ENCODE measurements at places on chromosomes 1 and 21. TPM values are rescaled to one million over a fixed set of nuclear protein-coding genes. Genes with fewer than 3 reads are reported as not detected.

DNA sequence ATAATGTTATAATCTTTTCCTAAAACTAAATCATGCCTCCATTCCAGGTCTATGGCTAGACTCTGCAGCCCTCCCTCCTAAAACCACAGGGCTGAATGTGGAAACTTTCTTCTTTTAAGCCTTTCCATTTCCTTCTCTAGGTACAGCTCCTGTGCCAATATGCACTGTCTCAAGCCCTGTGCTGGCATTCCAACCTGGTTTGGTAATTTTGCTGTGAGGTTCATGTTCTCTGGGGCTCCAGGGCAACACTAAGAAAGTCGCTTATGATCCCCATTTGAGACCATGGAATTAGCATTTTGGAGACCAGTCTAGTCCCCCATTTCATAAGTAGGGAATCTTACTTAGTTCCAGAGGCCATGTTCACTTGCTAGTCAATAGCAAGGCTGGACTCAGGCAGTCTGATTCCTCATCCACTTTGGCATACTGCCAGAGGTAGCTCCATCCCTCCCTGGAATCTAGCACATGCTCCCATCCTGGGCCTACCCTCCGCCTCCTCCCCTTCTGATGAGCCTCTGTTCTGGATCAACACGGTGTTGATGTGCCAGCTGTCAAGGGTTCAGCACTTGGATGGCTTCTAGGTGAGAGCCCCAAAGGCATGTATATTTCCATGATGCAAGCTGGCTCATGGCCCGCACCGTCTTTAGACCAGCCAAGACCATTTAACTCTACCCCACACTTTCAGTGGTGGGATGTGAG is 36.5 kb downstream of the ZMYND12 start:
- DNase-seq, result no peak

DNA sequence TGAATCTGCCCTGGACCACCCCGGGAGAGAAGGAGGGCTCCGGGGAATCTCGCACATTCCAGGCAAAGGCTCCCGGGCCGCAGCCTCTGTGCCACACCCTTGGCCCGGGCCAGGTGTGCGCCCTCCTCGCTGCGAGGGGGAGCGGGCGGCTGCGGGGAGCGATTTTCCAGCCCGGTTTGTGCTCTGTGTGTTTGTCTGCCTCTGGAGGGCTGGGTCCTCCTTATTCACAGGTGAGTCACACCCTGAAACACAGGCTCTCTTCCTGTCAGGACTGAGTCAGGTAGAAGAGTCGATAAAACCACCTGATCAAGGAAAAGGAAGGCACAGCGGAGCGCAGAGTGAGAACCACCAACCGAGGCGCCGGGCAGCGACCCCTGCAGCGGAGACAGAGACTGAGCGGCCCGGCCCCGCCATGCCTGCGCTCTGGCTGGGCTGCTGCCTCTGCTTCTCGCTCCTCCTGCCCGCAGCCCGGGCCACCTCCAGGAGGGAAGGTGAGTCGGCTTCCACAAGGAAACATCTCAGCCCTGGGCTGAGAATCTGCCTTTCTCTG is at the start of gene LAMC2:
Gene LAMC2 (plus strand): TSS at position 324 of the 550 bp plus-strand sequence. CDS start 89 bp downstream, at position 413.
- peak; percentile 85 for DNase-seq

PRR9 gene
- not detected for total RNA-seq

SYT11 gene
- 3.3 TPM for total RNA-seq

PARP1 gene
- 103 TPM for total RNA-seq

DNA sequence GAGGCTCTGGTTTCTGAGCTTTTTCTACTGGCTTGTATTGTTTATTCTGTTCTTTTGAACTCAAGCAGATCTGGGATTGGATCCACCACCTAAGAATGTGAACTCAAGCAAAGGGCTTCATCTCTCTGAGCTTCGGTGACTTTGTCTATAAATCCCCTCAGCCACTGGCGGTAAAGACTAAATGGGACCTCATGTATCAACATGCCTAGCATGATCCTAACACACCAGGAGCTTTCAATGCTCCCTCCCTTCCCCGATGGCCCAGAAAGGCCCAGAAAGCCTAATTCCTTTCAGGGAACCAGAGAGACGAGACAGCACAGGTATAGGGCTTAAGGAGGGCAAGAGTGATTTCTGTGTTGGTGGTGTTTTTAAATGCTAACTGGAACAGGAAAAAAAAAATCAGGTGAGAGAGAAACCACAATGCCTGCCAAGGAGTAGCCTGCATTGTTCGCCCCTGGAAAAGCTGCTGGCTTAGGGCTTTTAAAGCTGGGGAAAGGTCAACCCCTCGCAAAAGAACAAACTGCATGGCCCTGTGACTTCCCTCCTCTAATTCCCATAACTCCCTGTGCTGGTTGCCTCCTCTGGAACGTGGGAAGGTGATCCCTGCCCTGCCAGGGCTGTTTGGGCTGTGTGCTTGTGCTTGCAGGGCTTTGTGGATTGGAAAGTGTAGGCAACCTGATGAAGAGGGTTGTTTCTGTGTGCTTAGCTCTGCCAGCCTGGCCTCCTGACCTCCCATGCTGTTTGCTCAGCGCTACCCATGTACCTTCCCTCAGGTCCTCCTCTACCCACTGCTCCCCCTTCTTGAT is 147.0 kb downstream of the PLPP3 start:
- DNase-seq, result peak; percentile 54

DNA sequence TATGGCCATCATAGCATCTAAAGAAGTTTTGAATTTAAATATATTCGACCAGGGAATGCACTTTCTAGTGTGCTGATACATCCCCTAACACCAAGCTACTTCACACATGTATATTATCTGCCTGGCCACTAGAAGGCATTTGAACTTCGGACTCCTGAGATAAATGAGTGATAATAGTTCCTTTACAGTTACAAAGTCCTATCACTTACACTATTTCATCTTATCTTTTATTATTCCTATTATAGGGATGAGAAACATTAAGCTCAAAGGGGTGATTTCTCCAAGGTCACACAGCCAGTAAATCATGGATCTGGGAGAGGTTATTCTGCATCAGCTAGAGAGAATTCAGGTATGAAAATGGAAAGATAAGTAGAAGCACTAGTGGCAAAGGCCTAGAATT is 40.3 kb downstream of the GPATCH2 start:
- no peak for DNase-seq

NEGR1 gene
- total RNA-seq, result 8.1 TPM

DNA sequence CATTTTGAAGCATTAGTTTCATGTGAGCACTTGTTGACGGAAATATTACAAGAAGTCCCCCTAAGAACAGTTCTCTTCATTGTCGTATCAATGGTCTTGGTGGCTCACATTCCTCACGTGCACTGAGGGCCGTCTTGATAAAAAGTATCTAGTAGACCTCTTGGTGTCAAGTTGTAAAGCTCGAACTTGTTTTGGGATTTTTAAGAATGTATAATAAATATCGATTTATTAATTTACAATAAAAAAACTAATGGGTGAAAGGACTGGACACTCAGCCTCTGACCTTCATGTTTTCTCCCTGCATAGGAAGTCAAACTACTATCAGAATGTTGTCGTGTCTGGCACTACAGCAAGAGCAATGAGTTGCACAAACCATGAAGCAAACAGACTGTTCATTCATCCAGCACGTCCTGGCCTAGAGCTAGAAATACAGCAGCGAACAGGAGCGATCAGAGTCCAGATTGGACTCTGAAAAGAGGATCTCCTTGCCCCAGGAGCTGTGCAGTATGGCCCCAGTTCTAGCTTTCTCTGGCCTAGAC is 319.2 kb downstream of the SMYD3 start:
- no peak for DNase-seq

GRCh38 chr1:233668146-233668724 is 54.3 kb downstream of the KCNK1 start:
- no peak for DNase-seq

GRCh38 chr1:3907031-3907534 is 7.0 kb upstream of the C1orf174 start:
- no peak for DNase-seq

OPRD1 gene
- total RNA-seq, result not detected

DNA sequence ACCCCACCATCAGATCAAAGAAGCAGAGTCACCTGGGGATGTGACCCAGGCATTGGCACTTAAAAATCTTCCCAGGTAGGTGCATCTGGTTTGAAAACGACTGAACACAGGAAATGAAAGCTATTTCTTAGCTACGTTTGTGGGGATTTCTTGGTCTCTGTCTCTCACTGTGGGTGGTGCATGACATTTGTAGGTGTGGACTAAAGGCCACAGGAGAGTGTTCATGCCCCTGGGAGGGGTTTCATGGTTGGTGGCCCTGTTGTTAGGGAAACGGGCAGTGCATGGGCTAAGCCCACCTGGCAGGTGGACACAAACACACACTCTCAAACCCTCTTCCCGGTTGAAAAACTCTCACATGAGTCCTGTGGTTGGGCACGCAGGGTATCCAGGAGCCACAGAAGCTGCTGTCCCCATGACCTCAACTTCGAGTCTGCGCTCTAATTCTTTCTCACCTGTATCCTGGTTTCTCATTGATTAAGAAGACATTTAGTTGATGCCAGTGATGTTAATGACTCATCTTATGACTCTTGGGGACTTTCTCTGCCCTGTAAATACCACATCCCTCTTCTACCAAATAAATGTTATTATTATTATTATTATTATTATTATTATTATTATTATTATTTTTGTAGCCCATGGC is 119.4 kb downstream of the MRPS6 start:
- no peak for DNase-seq

DNA sequence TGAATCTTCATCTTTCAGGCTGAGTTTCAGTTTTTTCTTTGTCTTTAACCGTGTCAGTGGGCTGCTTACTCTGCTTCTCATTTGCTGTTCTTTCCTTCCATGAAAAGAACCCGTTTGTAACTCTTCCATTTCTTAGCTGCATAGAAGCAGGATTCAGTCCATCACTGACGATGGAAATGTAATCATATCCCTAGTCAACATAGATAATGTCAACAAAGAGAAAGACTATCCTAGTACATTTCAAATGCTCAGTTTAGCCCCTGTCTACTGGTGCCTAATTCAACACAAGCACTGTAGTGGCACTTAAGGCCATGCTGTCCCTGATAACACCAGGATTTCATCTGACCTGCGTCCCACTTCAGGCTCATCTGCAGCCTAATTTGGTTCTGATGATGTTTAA is 376 bp downstream of the GBP1 start:
- peak; percentile 20 for DNase-seq

- no peak for DNase-seq
Observed at GRCh38 chr1:183986941-183987340, 50.6 kb downstream of the COLGALT2 start.

DNA sequence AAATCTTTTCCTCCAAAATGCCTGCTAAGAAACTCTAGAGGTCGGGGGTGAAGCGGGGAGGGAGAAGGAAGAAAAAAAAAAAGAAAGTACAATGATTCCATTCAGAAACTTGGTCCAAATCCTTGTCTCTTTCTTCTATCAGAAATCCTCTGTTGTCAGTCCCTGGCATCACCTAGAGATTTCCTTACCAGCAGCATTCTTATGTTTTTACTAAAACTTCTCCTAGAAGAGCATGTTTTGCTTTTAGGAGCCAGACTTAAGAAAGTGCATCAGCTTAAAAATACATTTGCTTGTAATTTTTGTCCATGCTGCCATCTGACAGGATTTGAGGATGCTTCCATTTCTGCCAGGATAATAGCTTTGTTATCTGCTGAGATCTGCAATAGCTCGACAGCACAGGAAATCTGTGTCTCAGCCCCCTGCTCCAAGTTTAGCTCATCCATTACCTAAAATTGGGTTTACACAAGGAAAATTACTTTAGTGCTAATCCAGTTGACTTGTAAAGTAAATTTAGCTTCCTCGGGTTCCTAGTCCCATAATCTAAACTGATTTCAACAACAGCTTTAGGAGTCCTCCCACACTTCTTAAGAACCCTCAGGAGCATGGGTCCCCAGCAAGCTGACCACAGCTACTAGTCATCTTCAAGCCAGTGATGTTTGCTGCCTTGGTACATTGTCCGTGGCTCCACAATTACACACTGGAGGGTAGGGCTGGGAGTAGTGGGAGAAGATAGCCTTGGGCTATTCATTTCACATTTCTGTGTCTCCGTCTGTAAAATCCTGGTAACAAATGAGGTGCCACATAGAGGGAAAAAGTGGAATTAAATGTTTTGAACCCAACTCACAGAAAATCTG is 92.3 kb upstream of the UBE2U start:
- DNase-seq, result no peak

- DNase-seq, result peak; percentile 98
Observed at GRCh38 chr21:39022863-39023693, 160.2 kb downstream of the PSMG1 start.

SLC25A44 gene
- 19.7 TPM for total RNA-seq

PRDM16 gene
- 15.7 TPM for total RNA-seq

- no peak for DNase-seq
Observed at GRCh38 chr1:15953791-15954241, 22.1 kb downstream of the ZBTB17 start.

IGSF9 gene
- 1.6 TPM for total RNA-seq

NBPF3 gene
- 19.4 TPM for total RNA-seq

DNA sequence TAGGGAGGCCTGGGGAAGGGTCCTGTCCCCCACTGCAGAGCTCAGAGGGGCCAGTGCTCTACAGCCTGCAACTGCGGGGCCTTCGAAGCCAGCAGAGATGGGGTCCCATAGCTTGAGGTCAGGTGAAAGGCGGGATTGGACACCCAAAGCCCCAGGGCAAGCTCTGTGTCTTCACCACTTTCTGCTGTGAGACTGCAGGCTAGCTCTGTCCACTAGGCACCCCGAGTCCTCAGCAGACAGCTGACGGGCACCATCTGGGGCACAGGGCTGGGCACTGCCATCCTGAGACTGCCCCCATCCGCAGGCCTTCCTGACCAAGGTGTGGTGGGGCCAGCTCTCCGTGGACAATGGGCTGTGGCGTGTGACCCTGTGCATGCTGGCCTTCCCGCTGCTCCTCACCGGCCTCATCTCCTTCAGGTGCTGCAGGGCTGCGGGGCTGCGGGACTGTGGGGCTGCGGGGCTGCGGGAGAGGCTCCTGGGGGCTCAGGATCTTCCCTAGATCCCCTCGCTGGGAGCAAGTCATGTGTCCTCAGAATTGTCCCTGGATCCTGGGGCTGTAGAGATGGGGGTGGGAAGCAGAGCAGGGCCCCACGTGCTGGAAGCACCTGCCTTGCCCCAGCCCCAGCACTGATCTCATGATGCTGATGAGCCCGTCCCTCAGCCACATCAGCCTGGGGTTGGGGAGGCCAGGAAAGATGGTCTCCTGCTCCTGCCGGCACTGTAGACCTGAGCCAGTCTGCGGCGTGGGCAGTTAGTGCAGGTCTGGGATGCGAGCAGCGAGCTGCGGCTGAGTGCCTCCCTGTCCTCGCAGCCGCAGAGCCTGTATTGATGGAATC is 46.8 kb downstream of the TRPM2 start:
- no peak for DNase-seq

ETNK2 gene
- 16.1 TPM for total RNA-seq

GRCh38 chr1:213315571-213315970 is 264.5 kb downstream of the RPS6KC1 start:
- DNase-seq, result no peak

FHL3 gene
- total RNA-seq, result 9.4 TPM

ELF3 gene
- total RNA-seq, result 6.6 TPM

GRCh38 chr1:228016653-228017355 is 10.0 kb downstream of the WNT3A start:
- no peak for DNase-seq

CFHR1 gene
- total RNA-seq, result not detected
